Mucosa of gallbladder (tissue), 1 donor: ENCODE measurements at places on chromosomes 1 and 21. TPM values are rescaled to one million over a fixed set of nuclear protein-coding genes. Genes with fewer than 3 reads are reported as not detected.

FAM3B gene
- 43.1 TPM for total RNA-seq

DNA sequence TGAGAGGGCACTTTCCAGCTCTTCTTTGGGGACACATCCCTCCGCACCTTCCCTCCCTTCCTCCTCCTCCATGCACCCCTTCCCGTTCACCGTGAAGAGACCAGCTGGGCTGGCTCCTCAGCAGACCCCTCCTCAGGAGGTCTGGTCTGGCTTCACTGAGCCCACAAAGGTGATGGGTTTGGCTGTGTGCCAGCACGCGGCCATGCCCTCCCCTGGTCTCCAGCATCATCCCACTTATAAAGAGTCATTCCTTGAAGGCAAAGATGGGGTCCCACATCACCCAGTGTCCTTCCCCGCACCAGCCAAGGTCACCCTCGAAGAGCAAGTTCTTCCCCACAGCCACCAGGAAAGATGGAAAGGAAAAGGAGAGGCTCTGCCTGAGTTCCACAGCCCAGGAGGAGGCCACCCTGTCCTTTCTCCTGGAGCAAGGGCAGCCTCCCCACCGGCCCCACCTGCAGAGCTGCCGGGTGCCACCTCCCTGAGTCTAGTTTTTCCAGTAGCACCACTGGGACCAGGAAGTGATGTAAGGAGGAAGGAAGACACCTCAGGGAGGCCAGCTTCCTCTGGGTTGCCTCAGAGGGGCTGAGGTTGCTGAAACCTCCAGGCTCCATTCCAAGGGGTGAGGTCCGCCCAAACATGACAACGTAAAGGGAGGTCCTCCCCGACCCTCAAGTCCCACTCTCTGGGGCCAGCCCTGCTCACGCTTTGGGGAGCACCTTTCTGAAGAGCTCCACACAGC is 32.7 kb downstream of the RIPK4 start:
- no peak for DNase-seq

DNA sequence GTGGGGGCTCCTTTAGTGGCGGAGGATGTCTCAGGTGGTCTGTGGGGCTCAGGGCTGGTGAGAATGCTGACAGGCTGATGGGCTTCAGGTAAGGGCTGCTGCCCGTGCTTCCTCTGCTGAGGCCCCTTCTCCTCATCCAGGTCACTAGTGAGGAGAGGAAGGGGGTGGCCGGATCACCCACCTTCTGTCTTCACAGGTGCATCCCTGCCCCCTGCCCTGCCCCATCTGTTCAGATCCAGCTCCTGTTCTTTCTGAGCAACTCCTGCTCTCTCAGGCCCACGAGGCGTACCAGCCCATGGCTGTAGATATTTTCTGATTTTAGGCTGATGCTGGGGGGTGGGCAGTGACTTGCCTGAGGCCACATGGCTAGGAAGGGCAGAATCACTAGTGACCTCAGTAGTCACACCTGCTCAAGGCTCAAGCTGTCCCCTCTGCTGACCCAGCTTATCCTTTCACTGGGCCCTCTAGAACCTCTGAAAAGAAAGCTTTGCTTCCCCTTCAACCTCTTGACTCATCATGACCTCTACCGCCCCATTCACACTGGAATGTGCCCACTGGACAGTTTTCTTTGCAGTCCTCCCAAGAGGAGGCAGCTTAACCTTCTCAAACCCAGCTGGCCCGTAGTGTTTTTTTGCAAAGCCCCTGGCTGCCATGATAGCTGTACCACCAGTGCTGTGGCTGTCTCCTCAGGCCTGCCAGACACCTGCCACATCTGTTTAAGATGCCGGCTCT is 14.8 kb downstream of the DCST2 start:
- no peak for DNase-seq

SMCP gene
- not detected for total RNA-seq

HRNR gene
- not detected for total RNA-seq
